ENCODE measurements at places on chromosomes 5 and 9. TPM values are rescaled to one million over a fixed set of nuclear protein-coding genes. Genes with fewer than 3 reads are reported as not detected.

DNA sequence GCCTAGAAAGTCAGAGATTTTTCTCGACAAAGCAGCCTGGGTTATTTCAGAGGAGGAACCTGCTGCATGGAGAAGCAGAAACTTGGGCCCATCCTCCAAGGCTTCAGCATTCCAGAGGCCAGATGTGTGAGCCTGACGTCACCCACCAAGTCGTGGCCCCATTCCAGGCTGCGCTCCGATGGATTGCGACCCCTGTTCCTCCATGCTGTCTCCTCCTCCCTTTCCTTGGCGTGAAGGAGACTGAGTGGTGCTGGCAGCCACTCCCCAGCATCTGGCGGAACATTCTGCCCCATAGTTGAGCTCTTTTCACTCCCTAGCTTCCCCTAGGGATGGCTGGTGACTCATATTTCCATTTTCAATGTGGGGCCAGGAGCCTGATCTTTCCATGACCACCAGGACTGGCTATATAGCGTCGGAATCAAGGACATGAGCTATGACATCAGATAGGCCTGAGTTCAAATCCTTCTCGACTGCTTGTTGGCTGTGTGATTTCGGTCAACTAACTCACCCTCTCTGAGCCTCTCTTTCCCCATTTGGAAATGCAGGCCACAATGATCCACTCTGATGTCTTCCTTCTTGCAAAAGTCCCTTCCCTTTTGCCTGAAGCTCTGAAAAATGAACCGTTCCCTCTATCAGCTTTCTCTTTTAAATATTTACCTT is 24.5 kb upstream of the DUSP1 start:
- no peaks in the 10 kb centered on the region for H3K36me3 ChIP-seq
- H3K4me3 ChIP-seq: no peak overlapping the region
- H3K27me3 ChIP-seq: no peaks in the 10 kb centered on the region
- peaks cover 63% of the 10 kb centered on the region for H3K4me1 ChIP-seq
- peak overlapping the region; percentile 72 for H3K27ac ChIP-seq
- DNase-seq: peak; percentile 87

- H3K27me3 ChIP-seq: no peaks in the 10 kb centered on the region
- no peaks in the 10 kb centered on the region for H3K4me1 ChIP-seq
- no peaks in the 10 kb centered on the region for H3K36me3 ChIP-seq
- H3K4me3 ChIP-seq: no peak overlapping the region
- DNase-seq: no peak
Observed at GRCh38 chr5:21642312-21642711, 1210.8 kb downstream of the CDH12 start.

- peak; percentile 64 for DNase-seq
- H3K27ac ChIP-seq: no peak overlapping the region
- H3K36me3 ChIP-seq: no peaks in the 10 kb centered on the region
- peaks cover 6% of the 10 kb centered on the region for H3K4me1 ChIP-seq
- no peaks in the 10 kb centered on the region for H3K27me3 ChIP-seq
Observed at GRCh38 chr5:74257645-74258313, 382.7 kb downstream of the ENC1 start.

GRCh38 chr5:52657247-52657645 is 130.5 kb upstream of the ITGA1 start:
- peaks cover 5% of the 10 kb centered on the region for H3K4me1 ChIP-seq
- no peak overlapping the region for H3K27ac ChIP-seq
- H3K36me3 ChIP-seq: no peaks in the 10 kb centered on the region
- DNase-seq: no peak
- no peaks in the 10 kb centered on the region for H3K27me3 ChIP-seq

GRCh38 chr9:127973169-127974000 is 7.4 kb downstream of the EEIG1 start:
- peak overlapping the region; percentile 68 for H3K27ac ChIP-seq
- peaks cover 92% of the 10 kb centered on the region for H3K4me1 ChIP-seq
- H3K36me3 ChIP-seq: no peaks in the 10 kb centered on the region

GRCh38 chr5:53884417-53884816 is 324.0 kb downstream of the NDUFS4 start:
- H3K4me3 ChIP-seq: no peak overlapping the region
- H3K27ac ChIP-seq: no peak overlapping the region
- H3K27me3 ChIP-seq: no peaks in the 10 kb centered on the region

DNA sequence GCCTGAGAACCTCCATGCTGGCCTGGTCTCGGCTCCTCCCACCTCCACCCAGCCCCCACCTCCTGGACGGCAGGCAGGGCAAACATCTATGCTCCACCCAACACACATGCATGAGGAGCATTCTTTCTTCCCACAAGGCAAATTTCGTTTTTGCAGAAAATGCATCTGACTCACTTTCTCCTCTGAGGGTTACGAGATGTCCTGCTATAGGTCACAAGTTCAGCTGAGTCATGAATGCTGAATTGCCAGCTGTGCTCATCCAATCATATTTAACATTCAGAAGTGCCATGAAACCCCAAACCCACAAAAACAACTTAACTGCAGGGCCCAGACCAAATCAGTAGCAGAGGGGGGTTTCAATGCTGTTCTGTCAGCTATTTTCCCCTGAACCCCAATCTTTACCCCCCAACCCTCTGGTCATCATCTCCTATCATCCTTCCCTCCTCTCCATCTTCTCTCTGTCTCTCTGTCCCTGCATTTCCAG is 39.0 kb upstream of the OSMR start:
- H3K4me1 ChIP-seq: peaks cover 20% of the 10 kb centered on the region
- H3K4me3 ChIP-seq: no peak overlapping the region
- no peaks in the 10 kb centered on the region for H3K36me3 ChIP-seq
- no peaks in the 10 kb centered on the region for H3K27me3 ChIP-seq
- no peak for DNase-seq
- H3K27ac ChIP-seq: no peak overlapping the region

DNA sequence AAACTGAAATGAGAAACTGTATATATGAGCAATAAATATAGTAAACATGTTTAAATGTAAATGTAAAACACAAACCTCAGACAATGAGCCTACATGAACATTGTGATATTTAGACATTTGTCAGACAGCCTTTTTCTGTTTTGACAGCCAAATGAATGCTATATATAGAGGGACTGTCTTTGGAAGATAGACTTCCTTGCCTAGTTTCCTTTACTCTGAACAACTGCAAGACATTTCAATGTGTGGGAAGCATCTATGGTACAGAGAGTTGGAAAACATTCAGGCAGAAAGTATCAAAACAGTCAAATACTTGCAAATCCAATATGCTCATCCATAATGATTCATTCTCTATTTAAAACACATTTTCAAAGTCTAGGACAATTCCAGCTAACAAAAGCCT is 31.7 kb upstream of the TUSC1 start:
- H3K36me3 ChIP-seq: no peaks in the 10 kb centered on the region
- H3K4me3 ChIP-seq: no peak overlapping the region
- no peak overlapping the region for H3K27ac ChIP-seq
- no peaks in the 10 kb centered on the region for H3K4me1 ChIP-seq
- DNase-seq: no peak

GRCh38 chr9:112689161-112689740 is 28.7 kb downstream of the INIP start:
- no peaks in the 10 kb centered on the region for H3K4me1 ChIP-seq
- no peak overlapping the region for H3K4me3 ChIP-seq
- H3K27ac ChIP-seq: no peak overlapping the region
- peaks cover 71% of the 10 kb centered on the region for H3K36me3 ChIP-seq

The ZFP2 gene
- 1.1 TPM for total RNA-seq

GRCh38 chr5:55219770-55220169 is 7.3 kb downstream of the MCIDAS start:
- H3K4me3 ChIP-seq: no peak overlapping the region
- H3K36me3 ChIP-seq: no peaks in the 10 kb centered on the region
- H3K27me3 ChIP-seq: no peaks in the 10 kb centered on the region
- H3K27ac ChIP-seq: no peak overlapping the region
- DNase-seq: no peak

DNA sequence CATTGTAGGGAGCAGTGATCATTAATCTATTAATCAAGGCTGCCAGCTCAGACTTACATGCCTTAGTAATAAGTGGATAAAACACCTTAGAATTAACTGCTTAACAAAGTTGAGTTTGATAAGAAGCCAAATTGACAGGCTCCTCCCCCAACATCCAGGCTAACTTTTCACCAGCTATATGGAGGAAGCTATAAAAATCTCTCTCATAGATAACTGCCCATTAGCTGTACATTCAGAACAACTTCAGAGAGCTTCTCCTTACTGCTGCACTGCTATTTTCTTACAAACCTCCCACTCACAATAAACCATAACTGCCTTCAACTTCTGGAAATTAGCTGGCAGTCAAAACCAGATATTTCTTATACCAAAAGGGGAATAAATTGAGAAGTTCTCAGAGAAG is 364.1 kb downstream of the PRELID2 start:
- H3K4me1 ChIP-seq: no peaks in the 10 kb centered on the region
- DNase-seq: no peak
- H3K27me3 ChIP-seq: no peaks in the 10 kb centered on the region

The CHSY3 gene
- total RNA-seq: 6.1 TPM

DNA sequence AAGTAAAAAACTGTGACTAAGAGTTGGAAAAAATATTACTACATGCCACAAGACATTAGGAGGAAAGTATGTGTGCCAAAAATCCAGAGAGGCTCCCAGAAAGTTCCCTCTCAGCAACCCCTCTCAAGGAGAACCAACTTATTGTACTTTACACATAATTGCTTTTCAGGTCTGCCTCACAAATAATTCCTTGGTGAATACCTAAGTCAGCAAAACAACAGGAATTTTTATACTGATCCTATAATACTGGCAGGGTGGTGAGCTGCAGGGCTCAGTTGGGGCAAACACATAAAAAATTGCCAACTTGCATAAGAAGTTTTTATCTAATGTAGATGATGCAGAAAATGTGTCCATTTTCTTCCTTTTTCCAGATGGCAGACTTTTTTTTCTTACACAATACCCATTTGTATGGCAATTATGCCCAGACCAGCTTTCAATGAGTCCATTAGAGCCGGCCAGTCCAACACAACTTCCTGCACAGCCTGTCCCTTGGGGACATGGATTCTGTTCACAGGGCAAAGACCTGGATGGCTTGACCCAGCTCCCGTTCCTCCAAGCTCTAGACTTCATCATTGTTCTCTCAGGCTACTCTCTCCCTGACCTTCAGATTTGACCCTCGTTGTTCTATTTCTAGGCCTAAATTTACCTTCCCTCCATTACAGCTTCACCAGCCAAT is 31.3 kb downstream of the MARCHF3 start:
- no peaks in the 10 kb centered on the region for H3K4me1 ChIP-seq
- H3K27me3 ChIP-seq: no peaks in the 10 kb centered on the region
- H3K36me3 ChIP-seq: no peaks in the 10 kb centered on the region
- DNase-seq: no peak

GRCh38 chr5:119682372-119682771 is 53.0 kb downstream of the FAM170A start:
- H3K36me3 ChIP-seq: no peaks in the 10 kb centered on the region
- H3K4me1 ChIP-seq: no peaks in the 10 kb centered on the region
- no peak overlapping the region for H3K4me3 ChIP-seq
- no peak overlapping the region for H3K27ac ChIP-seq
- no peaks in the 10 kb centered on the region for H3K27me3 ChIP-seq
- no peak for DNase-seq

GRCh38 chr9:21228122-21228521 is at the start of gene IFNA17:
TSS of gene IFNA17 (minus strand) at chr9:21228222. CDS start at chr9:21228173, 49 bp downstream.
- no peak within 1 kb of the TSS for H3K4me3 ChIP-seq
- no peaks in the 10 kb centered on the region for H3K4me1 ChIP-seq
- H3K27ac ChIP-seq: no peak within 1 kb of the TSS

- H3K4me3 ChIP-seq: no peak overlapping the region
- no peaks in the 10 kb centered on the region for H3K36me3 ChIP-seq
- no peak overlapping the region for H3K27ac ChIP-seq
- H3K27me3 ChIP-seq: no peaks in the 10 kb centered on the region
- peaks cover 23% of the 10 kb centered on the region for H3K4me1 ChIP-seq
Observed at GRCh38 chr5:67028371-67028770, 168.2 kb downstream of the CD180 start.

DNA sequence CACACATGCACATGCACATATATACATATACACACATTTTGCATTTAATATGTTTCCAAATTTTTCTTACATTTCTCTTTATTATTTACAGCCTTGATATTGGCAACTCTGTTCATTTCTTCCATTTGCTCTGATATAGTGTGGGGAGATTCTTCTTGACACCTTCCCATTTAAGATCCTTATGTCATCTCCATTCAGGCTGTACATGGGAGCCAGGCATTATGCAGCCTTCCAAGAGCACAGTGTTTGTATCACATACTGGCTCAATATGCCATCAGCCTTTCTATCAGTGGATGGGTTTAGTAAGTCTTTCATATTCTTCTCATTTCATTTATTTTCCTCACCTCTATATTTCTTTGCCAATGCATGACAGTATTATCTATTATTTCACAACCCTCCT is 372.3 kb upstream of the FTMT start:
- no peak overlapping the region for H3K4me3 ChIP-seq
- DNase-seq: no peak
- no peak overlapping the region for H3K27ac ChIP-seq
- H3K36me3 ChIP-seq: no peaks in the 10 kb centered on the region

DNA sequence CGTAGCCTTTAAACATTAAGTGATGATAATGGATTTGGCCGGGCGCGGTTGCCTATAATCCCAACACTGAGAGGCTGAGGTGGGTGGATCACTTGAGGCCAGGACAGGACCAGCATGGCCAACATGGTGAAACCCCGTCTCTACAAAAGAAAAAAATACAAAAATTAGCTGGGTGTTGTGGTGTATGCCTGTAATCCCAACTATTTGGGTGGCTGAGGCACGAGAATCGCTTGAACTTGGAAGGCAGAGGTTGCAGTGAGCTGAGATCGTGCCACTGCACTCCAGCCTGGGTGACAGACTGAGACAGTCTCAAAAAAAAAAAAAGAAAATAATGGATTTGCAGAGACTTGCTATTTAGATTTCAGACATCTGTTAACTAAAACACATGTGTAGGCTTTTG is 9.2 kb upstream of the MATR3 start:
- no peak overlapping the region for H3K4me3 ChIP-seq
- no peaks in the 10 kb centered on the region for H3K27me3 ChIP-seq
- no peak for DNase-seq
- no peaks in the 10 kb centered on the region for H3K4me1 ChIP-seq

GRCh38 chr5:68746220-68746619 is 347.6 kb upstream of the SLC30A5 start:
- no peaks in the 10 kb centered on the region for H3K4me1 ChIP-seq
- H3K27ac ChIP-seq: no peak overlapping the region
- no peak overlapping the region for H3K4me3 ChIP-seq

DNA sequence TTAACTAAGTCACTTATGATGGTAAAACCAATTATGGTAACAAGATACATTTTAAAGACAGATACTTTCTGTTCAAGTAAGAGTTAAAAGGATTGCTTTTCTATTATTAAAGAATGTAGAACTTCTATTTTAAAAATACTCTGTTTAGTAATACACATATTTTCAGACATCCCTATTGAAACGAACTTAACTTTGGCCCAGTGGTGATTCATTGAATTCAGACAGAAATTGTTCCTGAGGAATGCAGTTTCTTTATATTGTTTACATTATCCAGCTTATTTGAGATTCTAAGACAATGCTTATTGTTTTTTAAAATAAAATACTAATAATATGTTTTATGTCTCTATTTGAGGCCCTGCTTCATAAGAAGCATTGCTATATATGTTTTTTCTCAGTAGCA is 816.4 kb downstream of the SEMA5A start:
- DNase-seq: no peak
- no peaks in the 10 kb centered on the region for H3K36me3 ChIP-seq
- H3K27me3 ChIP-seq: no peaks in the 10 kb centered on the region

Measured in upper lobe of left lung (tissue), 6 donors.